ENCODE measurements at places on chromosomes 4 and X. TPM values are rescaled to one million over a fixed set of nuclear protein-coding genes. Genes with fewer than 3 reads are reported as not detected.

- DNase-seq = no peak
These were observed 335.9 kb upstream of the AR start for GRCh38 chrX:67207912-67208311.

GRCh38 chr4:28443801-28444412, 1583.3 kb downstream of the STIM2 start:
- no peak for DNase-seq

DNA sequence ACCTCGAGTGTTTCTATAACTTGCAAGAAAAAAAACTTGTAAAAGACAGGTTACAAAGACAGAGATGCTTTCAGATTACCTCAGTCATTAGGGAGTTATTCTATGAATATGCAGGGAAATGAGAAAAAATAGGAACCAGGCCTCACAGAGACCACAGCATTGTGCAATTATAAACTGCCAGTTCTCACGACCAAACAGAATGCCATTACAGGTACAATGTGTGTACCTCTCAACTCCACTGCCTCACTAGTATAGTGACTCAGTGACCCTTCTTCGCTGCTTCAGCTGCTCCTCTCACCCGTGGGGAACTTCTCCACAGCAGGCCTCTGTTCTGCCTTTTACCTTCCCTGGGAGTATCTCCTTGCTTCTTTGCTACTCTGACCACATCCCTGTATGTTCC, 2.3 kb upstream of the HTATSF1 start:
- no peak for DNase-seq

GRCh38 chr4:54368281-54369265, 139.5 kb downstream of the PDGFRA start:
- no peak for DNase-seq

- DNase-seq = no peak
These were observed 3.1 kb downstream of the SLC34A2 start for GRCh38 chr4:25658777-25659176.

The NAA11 gene
- total RNA-seq = not detected

All from kidney epithelial cell (primary cell).